ENCODE measurements at places on chromosomes 1 and 21. TPM values are rescaled to one million over a fixed set of nuclear protein-coding genes. Genes with fewer than 3 reads are reported as not detected.

DNA sequence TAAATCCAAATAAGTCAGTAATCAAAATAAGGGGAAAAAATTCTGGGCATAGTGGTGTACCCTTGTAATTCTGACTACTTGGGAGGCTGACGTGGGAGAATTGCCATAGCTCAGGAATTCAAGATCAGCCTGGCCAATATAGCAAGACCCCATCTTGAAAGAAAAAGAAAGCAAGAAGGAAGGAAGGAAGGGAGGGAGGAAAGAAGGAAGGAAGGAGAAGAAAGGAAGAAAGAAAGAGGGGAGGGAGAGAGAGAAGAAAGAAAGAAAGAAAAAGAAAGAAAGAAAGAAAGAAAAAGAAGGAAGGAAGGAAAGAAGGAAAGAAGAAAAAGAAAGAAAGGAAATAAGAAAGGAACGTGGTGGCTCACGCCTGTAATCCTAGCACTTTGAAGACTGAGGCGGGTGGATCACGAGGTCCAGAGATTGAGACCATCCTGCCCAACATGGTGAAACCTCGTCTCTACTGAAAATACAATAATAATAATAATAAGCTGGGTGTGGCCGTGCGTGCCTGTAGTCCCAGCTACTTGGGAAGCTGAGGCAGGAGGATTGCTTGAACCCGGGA, 64.5 kb upstream of the ROR1 start:
- no peaks in the 10 kb centered on the region for H3K27me3 ChIP-seq
- H3K4me3 ChIP-seq: no peak overlapping the region
- no peak overlapping the region for H3K27ac ChIP-seq
- H3K4me1 ChIP-seq: no peaks in the 10 kb centered on the region
- no peak for DNase-seq

DNA sequence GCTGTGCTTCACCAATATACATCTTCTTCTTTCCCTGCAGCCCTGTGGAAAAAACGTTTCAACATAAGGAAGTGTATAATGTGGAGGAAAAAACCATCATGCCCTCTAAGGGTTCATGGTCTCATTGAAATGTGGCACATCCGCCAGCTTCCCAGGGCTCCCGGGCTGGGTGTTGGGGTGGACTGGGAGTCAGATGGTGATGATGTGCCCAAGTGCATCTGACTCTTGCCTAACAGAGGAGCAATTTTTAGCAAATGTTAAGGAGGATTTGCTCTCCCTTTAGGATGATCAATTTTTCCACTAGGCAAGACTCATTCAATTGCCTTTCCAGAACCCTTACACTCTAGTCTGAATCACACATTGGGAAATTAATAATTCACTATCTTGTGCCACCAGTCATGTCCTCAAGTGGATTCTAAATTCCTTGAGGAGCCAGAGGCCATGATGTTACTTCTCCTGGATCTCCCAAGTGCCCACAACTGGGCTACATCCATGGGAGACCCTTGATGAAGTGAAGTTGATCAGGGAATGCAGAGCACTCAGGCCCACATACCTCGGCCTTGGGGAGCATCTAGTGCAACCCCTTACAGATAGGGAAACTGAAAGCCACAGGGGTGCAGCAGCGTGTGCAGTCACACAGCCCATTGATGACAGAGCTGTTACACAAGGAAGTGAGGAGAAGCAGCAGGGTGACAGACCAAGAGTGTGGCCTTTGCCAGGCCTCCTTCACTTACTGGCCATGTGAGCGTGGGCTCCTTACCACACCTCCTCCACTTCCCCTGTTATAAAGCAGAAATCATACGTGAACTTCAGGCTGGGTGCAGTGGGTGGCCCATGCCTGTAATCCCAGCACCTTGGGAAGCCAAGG, 100.0 kb upstream of the SLC44A3 start:
- no peak overlapping the region for H3K4me3 ChIP-seq
- peaks cover 87% of the 10 kb centered on the region for H3K4me1 ChIP-seq
- peak; percentile 95 for DNase-seq

- no peak overlapping the region for H3K27ac ChIP-seq
- H3K27me3 ChIP-seq: no peaks in the 10 kb centered on the region
- H3K4me1 ChIP-seq: peaks cover 18% of the 10 kb centered on the region
- no peak overlapping the region for H3K4me3 ChIP-seq
- H3K36me3 ChIP-seq: no peaks in the 10 kb centered on the region
Measured at GRCh38 chr21:42242611-42243010, 23.7 kb downstream of the ABCG1 start.

GRCh38 chr1:951364-951763, 7.7 kb downstream of the NOC2L start:
- H3K27me3 ChIP-seq: no peaks in the 10 kb centered on the region
- H3K4me3 ChIP-seq: no peak overlapping the region
- H3K4me1 ChIP-seq: peaks cover 17% of the 10 kb centered on the region
- DNase-seq: no peak

FMO3 gene
- polyA plus RNA-seq: not detected

MTOR gene
- polyA plus RNA-seq: 18.0 TPM

DNA sequence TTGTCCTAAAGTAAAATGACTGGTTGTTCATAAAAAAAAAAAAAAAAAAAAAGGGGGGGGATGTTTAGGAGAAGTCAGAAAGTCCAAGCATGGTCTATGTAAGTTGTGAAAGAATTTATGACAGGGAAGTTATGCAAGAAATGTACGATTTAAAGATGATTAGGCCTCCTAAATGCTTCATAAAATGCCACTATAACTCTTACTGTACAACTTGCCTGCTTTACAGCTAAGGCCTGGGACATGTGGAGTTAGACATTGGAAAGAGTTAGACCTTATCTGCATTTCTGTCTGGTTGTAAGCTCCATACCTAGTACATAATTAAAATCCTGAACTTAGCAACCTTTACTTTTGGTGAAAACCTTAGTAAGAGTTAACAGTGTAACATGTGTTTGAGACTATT, 150.0 kb downstream of the TPR start:
- H3K27ac ChIP-seq: no peak overlapping the region
- H3K4me1 ChIP-seq: no peaks in the 10 kb centered on the region
- DNase-seq: no peak
- no peak overlapping the region for H3K4me3 ChIP-seq

- no peaks in the 10 kb centered on the region for H3K27me3 ChIP-seq
- H3K36me3 ChIP-seq: peaks cover 6% of the 10 kb centered on the region
- H3K4me1 ChIP-seq: no peaks in the 10 kb centered on the region
- DNase-seq: no peak
- H3K4me3 ChIP-seq: no peak overlapping the region
Measured at GRCh38 chr1:207565546-207566468, 69.8 kb downstream of the CR1 start.
